Endothelial cell of umbilical vein (primary cell): ENCODE measurements at places on chromosomes 4 and X.

DNA sequence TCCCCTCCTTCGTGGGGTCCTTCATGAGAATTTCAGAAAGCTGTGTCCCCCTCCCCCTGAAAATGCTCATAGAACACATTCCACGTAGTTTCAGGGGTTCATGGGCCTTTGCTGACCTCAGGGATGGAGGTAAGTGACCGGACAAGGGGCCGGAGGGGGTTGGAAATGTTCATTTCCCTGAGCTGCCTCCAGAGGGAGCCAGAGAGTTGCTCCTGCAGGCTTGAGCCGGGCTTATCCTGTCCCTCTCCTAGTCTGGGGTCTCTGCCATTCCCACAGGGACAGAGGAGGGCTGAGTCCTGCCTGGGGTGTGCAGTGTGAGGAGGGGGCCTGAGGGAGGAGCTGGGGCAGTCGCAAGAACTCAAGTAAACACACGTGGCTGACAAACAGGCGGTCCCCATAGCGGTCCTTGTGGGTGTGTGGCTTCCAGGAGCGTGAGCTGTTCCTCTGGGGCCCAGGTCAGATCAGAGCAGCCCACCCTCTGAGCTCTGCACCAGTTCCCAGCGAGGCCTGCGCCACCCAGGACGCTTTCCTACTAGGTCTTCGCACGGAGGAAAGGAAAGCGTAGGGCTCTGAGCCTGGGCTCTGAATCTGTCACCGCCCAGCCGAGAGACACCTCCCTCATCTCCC, 62.5 kb downstream of the WFS1 start:
- peak; percentile 42 for DNase-seq

DNA sequence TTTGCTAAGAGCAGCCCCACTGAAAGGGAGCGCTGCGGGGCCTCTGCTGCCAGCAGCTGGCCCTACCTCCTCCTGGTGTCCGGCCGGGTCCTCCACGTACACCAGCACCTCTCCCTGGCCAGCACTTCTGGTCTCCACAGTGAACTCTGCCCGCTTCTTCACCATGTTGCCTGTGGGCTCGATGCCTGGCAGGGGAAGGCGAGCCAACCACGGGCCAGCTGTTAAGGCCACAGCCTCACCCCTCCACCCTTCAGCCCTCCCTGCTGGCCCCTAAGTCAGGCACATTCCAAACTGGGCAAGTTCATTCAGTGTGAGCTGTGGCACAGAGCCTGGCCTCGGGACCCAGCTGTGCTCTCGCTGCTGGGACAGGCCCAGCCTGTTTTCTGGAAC, 7.8 kb downstream of the FLNA start:
- DNase-seq = no peak

DNA sequence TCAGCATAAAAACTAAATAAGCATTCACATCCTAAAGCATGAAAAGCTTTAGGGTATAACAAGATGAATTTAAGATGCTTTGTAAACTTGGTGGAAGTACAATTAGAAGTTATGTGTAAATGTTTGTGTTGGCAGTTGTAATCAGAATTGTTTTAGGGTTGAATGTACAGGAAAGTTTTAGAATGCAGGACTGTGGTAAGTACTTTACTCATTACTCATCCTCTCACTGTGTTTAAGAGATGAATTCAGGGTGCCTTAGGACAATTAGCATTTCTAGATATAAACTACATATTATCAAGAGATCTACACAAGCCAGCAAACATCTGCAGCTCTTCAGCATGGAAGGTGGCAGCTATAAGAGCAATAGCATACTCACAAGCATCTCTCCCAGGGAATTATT, 77.5 kb upstream of the ELOVL6 start:
- no peak for DNase-seq

- DNase-seq = no peak
These were observed 90.4 kb upstream of the EOLA2 start for GRCh38 chrX:150028692-150029091.

DNA sequence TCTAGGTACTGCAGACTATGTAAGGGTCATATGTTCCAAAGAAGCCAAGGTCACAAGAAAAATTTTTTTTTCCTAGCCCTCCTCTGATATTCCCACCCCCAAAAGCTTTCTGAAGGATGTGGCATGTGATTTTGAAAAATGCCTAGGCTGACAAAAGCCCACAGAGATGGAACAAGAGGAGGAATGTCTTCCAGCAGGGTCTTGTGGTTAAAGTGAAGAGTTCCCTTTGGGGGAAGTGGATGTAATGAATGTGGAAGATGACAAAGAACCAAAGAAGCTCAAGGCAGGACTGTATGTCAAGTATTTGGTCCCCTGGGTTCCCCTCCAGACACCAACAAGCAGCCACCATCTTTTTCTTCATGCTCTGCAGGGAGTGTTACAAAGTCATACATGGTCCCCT, 268.8 kb downstream of the BCOR start:
- DNase-seq = no peak
